ENCODE measurements at places on chromosomes 5 and 9.

DNA sequence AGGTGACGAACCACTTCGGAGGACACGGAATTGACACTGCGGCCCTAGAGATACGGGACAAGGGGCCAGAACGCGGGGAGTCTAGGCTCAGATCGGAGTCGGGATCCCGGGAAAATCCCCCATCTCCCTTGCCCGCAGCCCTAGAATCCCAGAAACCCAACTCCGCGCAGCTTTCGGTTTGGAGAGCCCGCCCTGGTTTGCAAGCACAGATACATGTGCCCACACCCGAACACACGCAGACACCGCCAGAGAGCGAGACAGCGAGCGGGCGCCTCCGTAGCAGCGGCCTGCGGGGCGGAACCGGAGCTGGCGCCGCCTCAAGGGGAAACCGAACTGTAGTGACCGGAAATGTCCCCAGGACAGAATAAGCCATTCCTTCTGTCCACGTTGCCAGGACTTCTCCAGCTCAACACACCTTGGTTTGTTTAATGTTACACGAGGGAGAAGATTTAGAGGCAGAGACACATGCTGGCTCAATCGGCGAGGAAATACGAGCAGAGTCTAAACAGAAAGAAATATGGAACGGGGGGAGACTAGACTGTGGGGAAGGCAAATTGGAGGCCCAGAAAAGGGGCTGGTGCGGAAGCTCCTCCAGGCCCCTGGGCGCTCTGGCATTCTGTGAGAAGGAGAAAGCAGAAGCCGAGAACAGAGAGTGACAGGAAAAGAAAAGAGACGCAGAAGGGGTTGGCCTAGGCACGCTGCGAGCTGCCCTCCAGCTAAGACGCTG is 2.9 kb upstream of the PAX5 start:
- peak; percentile 39 for DNase-seq

- no peak for DNase-seq
These were observed 140.6 kb downstream of the FSTL4 start for GRCh38 chr5:133471699-133472098.

- no peak for DNase-seq
These were observed 35.0 kb downstream of the ITK start for GRCh38 chr5:157215514-157216167.

DNA sequence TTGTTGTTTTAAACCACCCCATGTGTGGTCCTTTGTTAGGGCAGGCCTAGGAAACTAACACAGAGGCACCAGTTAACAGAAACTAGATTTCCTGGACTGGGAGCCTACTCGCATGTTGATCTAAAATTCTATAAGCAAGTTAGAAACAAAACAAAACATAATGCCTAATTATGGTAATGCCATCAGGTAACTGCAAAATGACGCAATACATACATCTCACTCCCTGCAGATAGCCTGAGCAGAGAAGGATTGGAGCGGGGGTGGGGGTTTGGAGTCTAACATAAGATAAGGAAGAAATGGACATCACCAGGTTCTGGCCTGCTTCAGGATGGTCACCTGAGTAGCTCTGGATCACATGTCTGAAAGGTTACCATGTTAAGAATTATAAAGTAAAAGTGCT is 113.4 kb upstream of the CTSL start:
- no peak for DNase-seq

DNA sequence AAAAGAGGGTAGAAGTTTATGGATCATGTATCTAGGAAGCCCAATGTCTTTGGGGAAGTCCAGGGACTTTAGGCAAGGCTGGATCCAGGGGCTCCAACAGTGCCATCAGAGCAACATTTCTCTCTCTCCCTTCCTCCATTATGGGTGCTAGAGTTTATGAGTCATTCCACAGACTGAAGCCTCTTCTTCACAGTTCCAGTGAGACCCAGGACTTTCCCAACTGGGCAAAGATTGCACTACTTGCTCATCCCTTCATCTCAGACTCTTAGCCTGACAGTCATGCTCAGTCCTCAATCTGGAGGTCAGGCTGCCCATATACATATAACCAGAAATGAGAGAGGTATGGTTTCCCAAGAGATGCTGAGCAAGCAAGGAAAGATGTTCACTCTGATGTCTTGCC is 110.7 kb downstream of the FEM1C start:
- no peak for DNase-seq

GRCh38 chr5:33032271-33033070 is 321.4 kb downstream of the NPR3 start:
- no peak for DNase-seq

GRCh38 chr5:37696190-37697021 is 143.4 kb downstream of the GDNF start:
- no peak for DNase-seq

GRCh38 chr5:119333421-119333851 is 22.4 kb upstream of the TNFAIP8 start:
- no peak for DNase-seq

DNA sequence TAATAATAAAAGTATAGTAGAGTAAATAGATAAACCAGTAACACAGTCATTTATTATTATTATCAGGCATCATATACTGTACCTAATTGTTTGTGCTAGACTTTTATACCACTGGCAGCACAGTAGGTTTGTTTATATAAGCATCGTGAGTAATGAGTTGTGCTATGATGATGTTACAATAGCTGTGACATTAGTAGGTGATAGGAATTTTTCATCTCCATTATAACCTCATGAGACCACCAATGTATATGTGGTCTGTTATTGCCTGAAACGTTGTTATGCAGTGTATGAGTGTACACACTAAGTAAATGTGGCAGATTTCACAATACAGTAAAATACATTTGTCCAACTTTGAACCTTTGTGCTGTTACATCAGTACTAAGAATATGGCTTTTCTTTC is 72.7 kb upstream of the SPATA31D4 start:
- no peak for DNase-seq

DNA sequence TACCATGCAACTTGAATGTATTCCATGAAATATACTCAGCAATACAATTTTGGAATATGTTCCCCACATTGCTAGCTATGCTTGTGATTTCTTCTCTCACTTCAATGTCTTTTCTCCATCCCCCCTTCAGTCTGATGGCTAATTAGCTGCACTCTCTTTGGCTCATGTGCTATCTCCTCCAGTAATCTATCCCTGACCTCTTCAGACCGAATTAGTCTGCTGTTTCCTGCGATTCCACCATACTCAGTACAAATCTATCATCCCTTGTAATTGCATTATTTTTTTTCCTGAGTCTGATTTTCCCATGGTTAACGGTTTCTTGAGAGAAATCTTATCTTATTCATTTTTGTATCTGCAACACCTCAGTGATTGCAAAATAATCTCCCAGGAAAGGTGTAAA is 360.7 kb upstream of the CDH10 start:
- no peak for DNase-seq

DNA sequence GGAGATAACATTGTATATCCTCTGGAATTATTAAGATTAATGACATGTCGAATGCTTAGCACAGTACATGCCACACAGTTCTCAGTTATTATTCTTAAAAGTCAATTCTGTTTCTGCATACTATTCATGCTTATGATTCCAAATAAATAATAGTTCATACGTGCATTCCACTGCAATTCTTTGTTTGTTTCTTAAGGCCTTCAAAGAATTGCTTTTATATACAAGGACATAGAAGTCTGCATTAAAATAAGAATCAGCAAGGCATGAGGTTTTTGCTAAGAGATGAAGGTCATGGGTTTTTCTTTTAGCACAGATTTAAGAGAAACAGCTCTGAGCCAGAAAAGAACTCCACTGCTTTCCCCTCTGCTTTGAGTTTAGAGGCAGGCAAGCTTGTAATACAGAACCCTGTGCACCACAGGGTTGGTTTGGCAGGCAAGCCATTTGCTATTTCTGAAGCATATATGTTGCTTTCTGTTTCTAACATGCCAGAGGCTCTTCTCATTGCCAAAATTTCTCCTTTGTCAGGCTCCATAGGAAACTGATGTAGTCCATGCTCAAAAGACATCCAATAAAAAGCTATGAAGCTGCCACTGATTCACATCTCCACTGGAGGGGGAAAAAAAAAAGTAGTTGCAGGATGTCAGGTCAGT is 420.6 kb upstream of the TYRP1 start:
- no peak for DNase-seq

DNA sequence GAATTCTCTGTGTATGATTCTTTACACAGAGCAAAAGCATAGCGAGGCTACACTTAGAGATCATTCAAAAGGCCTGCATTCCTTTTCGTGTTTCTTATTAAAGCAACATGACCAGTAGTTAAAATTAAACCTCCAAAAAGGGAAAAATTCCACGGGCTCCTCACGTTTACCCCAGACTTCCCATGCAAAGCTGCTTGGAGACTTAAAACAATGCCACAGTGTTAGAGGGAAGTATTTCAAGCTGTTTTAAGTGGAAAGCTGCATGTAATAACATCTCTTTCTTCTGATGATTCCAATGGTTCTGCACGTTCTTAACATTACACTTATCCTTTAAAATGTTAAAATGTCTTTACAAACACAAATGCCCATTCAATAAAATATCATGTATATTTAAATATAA is 405.2 kb downstream of the SEMA5A start:
- DNase-seq, result no peak

GRCh38 chr5:151345808-151346478 is 1.4 kb downstream of the SLC36A2 start:
- DNase-seq, result no peak

DNA sequence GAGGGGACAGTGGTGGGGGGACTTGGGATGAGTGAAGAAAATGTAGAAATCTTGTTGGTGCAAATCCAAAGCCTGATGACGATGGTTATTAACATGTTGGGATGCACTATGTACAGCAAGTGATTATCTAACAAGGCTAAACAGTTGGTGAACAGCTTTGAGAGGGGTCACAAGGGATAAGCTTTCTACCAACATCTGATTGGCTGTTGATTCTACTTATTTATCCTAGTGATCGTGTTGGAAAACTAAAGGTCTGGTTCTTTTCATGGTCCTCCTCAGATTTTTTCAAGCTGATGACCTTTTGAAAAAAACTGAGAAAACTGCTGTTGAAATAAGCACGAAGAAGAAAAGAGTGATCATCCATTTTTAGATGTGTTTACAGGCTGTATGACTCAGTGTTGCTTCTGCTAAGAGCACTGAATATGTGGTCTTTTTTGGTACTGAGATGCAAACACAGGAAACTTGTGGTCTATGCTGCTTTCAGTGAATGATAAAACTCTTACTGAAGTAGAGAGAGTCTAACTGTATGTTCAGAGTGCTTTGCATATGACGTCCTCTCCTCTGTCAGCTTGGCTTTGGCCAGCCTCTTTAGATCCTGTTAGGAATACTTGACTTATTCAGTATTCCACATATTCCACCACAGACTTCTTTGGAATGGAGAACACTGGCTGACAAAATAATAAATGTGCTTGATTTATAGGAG is 174.8 kb downstream of the SLF1 start:
- no peak for DNase-seq

- no peak for DNase-seq
These were observed 130.4 kb upstream of the BASP1 start for GRCh38 chr5:17087035-17087434.

- no peak for DNase-seq
These were observed 2.5 kb downstream of the ASS1 start for GRCh38 chr9:130447193-130447816.

DNA sequence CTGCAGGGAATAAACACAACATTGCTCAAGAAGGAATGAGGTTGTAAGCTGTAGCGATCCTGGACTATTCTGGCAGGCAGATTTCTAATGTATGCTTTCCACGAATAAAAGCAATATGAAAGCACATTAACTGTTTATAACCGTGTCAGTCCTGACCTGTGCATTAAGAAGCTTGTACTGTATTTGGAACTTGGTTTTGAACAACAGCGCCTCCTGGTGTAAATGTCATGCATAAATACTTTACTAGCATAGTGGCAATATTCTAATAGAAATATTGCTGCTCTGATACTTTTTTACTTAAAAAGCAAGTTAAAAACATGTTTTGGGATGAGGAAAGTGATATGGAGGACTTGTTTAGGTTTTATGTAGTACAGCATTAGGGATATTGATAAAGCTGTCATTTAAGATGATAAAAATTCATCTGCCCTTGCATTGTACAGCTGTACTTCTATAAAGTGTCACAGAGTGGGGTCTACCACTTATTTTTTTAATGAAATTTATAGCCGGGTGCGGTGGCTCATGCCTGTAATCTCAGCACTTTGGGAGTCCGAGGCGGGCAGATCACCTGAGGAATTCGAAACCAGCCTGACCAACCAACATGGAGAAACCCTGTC is 70.7 kb upstream of the GNE start:
- DNase-seq, result peak; percentile 60

- DNase-seq, result no peak
These were observed 367.3 kb upstream of the PAPPA start for GRCh38 chr9:115786321-115786720.

DNA sequence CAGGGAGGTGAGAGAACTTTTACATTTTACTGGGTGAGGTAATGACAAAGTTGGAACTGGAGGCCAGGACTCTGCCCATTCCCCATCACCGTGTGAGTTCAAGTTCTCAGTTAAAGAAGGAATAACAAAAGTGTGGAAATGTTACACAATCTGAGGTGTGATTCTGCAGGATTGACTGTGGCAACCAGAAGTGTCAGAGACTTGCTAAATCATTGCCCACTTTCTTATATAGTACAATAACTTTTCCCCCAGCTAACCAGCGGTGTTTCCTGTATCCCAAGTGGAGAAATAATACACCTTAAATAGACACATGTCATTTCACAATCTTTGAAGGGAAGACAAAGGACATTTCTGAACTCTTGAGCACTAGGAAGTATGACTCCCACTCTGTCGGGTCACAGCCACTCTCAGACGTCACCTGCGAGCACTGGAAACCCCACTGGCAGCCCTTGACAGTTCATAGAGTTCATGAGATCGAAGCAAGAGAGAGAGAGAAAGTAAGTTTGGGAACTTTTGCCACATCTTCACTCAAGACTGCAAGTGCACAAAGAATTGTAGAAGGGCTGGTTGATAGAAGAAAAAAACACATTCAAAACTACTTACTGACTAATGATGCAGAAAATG is 28.4 kb downstream of the PAX5 start:
- no peak for DNase-seq

GRCh38 chr9:124831642-124832364 is 21.5 kb upstream of the WDR38 start:
- no peak for DNase-seq

- no peak for DNase-seq
These were observed 1.4 kb upstream of the CTNNAL1 start for GRCh38 chr9:109014608-109015280.

DNA sequence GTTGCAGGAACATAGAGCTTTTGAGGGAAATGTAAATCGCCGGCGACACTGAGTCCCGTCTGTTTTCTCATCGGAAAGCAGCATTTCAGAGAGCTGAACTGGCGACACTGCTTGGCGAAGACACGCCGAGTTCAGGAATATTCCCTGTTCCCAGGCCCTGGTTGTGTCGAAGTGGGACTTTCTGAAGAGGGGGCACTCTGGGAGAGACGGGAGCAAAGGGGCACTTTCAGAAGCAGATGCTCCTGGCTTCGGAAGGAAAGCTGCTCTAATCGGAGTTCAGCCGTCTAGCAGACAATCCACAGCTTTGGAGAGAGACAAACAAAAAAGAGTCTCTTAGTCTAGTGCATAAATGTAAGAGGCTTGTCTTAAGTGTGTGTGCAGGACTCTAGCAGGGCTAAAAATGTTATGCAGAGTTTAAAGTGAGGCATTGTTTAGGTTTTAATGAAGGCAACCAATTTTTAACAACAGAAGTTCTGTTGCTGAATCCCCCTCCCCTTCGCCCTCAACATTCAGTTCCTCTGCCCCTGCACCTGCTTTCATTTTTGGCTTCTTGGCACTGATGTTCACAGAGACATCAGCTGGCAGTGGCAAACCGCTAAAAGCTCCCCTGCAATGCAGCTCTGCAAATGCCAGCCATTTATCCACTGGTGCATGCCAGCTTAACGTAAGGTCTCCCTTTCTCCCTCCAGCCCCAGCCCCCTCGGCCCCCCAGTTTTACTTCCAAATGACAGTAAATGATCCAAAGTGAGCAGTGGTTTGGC is 289.5 kb upstream of the MPDZ start:
- peak; percentile 14 for DNase-seq

GRCh38 chr5:6386271-6386670 is 7.9 kb upstream of the MED10 start:
- no peak for DNase-seq

Data from endothelial cell (in vitro differentiated cells).